ENCODE measurements at places on chromosomes 5 and 9.

- DNase-seq = no peak
Measured at GRCh38 chr5:114319821-114320220, 42.0 kb upstream of the KCNN2 start.

- DNase-seq = no peak
Measured at GRCh38 chr5:959581-960531, 48.7 kb upstream of the NKD2 start.

GRCh38 chr5:29134418-29134817 is 2059.1 kb upstream of the CDH6 start:
- no peak for DNase-seq

DNA sequence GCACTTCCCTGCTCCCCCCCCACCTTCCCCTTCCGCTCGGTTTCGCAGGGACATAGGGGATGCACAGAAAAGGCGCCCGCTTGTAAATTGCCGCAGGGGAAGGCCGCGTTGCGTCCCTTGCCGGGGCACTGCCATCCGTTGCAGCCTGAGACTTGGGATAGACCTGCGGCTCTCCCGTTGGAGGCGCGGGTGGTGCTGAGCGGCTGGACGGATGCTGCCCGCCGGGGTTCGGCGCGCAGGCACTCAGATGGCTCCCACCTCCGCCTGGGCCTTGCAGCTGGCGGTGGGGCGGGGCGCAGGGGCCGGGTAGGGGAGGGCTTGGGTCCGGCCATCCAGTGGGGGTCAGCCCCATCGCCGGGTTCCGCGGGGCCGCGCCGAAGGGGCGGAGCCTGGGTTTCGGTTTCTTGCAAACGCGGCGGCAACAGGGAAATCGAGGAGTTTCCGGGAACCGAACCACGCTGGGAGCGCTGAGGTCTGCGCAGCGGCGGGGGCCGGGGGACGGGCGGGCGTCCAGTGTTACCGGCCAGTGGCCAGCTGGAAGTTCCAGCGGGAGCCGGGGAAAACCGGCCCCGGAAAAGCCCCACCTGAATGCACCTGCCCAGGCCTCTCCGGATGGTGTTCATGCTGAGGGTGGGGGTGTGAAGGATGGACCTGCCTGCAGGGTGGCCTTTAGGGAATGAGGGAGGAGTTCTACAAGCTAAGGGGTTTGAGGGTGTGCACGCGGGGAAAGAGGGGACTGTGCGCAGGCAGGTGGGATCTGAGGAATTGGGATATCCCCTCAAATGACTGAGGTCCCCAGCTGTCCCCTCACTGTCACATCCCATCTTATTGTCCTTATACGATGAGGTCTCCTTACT is 6.3 kb upstream of the IRF1 start:
- DNase-seq = no peak

- no peak for DNase-seq
Measured at GRCh38 chr9:124522121-124523098, 15.2 kb upstream of the NR5A1 start.

DNA sequence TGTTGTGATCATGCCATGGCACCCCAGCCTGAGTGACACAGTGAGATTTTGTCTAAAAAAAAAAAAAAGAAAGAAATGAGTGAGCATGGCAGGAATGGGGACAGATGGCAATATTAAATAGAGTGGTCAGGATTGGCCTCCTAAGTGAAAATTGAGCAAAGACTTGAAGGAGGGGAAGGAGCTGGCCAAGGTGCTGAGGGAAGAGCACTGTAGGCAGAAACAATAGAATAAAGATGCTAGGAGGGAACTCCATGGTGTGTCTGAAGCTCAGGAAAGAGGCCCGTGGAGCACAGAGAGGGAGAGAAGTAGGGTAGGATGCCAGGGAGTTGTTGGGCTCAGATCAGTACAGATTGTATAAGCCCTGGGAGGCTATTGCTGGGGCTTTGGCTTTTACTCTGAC is 64.4 kb upstream of the PCAT7 start:
- no peak for DNase-seq

DNA sequence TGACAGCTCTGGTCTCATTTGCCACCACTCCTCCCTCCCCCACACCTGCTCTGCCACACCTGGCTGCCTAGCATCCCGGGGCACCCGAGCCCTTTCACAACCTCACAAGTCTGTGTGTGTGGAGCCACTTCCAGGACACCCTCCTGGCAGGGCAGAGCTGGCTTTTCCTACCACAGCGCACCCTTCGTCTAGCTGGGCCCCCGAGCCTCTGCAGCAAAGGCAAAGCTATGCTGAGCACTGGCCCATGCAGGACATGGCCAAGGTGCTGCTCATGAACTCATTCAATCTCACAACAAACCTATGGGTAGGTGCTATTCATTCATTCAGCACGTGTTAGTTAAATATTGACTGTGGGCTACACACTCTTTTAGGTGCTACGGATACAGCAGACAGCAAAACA is 43.4 kb downstream of the DUSP1 start:
- no peak for DNase-seq

DNA sequence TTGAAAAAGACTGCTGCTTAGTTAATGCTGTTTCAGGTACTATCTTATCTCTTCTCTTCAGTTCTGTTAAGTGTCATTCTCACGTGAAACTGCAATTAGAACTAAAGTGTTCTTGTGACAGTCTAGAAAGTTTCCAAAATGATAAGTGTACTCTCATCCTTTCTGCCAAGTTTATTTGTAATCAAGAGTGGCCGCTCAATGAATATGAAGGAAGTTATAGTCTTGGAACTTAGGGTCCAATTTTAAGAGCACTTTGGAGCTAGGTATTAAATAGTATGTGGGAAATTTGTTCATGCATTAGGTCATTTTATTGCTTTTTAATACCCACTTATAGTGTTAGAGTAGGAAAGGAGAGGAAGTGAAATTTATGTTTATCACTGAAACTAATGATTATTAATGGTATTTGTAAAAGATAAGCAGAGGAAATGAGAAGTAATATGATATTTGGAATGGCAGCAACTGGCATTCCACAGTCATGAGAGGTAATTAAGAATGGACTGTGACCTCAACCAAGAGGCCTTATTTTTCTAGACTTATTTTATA is 20.4 kb downstream of the XRCC4 start:
- DNase-seq = no peak

All from stimulated activated CD8-positive, alpha-beta memory T cell treated with anti-CD3 and anti-CD28 coated beads, Interleukin-12 subunit alpha, Interleukin-12 subunit beta, amount 100 ng/mL, for 1 hour (primary cell).